CD4-positive, alpha-beta T cell treated with Interleukin-6 for 4 hours (primary cell): ENCODE measurements at places on chromosomes 4 and X.

GRCh38 chrX:69287095-69287494 is 121.8 kb upstream of the PJA1 start:
- DNase-seq: no peak

GRCh38 chr4:36914106-36914505 is 330.4 kb upstream of the NWD2 start:
- no peak for DNase-seq

- DNase-seq: no peak
Observed at GRCh38 chrX:107713543-107714205, 61.9 kb downstream of the TSC22D3 start.

GRCh38 chrX:85570496-85570895 is 191.0 kb upstream of the POF1B start:
- DNase-seq: no peak

DNA sequence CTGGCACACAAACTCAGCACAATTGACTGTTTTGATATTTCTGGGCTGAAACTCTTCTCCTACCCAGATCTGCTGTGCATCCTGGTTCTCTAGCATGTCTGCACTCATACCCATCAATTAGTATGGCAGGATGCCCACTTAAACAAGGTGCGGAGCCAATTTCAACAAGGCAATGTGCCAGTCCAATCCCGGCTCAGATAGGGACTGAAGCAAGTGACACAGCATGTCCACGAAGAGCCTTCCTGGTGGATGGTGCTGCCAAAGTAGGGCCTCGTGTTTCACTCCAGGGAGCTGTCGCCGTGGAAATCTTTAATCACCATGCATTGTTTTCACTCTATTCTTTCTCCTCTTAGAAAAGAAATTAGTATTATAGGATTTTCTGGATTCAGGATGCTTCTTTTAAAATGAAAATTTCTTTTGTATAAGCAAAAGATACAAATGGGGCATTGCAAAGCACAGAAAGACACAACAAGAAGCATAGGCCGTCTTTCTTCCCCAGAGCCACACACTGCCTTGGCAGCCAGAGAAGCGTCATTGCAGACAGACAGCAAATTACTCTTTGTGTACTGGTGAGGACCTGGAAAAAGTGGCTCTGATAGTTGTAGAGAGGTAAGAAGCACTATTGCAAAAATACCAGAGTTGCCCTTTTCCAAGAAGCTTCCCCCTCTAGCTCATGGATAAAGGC is 40.6 kb upstream of the LSM6 start:
- no peak for DNase-seq

DNA sequence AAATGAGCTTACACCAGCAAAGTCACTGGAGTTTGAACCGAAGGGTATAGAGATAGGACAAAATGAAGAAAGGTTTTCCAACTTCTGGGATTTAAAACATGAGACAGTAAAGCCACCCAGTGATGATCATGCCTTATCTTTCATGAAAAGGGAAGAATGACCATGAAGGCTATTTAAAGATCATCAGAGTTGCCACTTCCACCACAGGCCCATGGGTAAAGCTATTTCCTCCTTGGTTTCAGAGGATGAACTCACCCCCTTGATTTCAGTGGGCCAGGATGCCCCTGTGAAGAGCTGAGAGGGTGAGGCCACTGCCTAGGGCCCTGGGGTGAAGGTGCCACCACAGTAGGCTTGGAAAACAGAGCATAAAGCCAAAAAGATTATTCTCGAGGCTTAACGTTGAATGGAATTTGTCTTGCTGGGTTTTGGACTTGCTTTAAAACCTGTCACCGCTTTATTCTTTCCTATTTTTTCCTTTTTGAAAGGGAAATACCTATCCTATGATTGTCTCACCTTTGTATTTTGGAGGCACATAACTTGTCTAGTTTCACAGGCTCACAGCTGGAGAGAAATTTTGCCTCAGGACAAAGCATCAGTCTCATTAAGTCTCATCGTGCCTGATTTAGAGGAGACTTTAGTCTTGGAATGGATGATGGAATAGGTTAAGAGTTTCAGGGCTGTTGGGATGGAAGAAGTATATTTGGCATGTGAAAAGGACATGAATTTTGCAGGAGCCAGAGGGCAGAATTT is 254.0 kb downstream of the SNCA start:
- no peak for DNase-seq

- DNase-seq: peak; percentile 60
Observed at GRCh38 chr4:108116423-108117168, 52.1 kb downstream of the LEF1 start.

GRCh38 chrX:154717824-154718223 is 33.1 kb downstream of the GAB3 start:
- DNase-seq: peak; percentile 46

DNA sequence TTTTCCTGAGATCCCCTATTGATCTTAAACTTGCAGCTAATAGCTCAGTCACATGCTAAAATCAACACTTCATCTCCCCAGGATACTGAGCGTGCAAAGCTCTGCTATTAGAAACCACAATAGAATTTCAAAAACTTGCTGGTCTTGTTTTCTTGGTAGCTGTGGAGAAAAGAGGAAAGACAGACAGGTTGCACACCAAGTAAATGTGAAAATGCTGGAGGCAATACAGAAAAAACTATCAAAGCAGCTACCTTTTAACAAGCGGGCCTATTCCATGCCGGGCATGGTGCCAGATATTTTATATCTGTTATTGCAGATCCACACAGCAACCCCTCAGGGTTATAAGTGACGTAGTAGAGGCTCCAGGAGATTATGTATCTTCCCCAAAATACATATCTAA is 171.9 kb downstream of the DCTD start:
- DNase-seq: no peak

GRCh38 chr4:6074758-6075157 is 56.5 kb upstream of the C4orf50 start:
- DNase-seq: no peak

- peak; percentile 9 for DNase-seq
Observed at GRCh38 chr4:117447925-117448324, 362.5 kb upstream of the TRAM1L1 start.

- no peak for DNase-seq
Observed at GRCh38 chrX:45056428-45057145, 144.1 kb downstream of the DIPK2B start.

- DNase-seq: peak; percentile 35
Observed at GRCh38 chr4:124711471-124712371, 811 bp downstream of the ANKRD50 start.

- DNase-seq: no peak
Observed at GRCh38 chrX:20432048-20432447, 165.3 kb upstream of the RPS6KA3 start.

DNA sequence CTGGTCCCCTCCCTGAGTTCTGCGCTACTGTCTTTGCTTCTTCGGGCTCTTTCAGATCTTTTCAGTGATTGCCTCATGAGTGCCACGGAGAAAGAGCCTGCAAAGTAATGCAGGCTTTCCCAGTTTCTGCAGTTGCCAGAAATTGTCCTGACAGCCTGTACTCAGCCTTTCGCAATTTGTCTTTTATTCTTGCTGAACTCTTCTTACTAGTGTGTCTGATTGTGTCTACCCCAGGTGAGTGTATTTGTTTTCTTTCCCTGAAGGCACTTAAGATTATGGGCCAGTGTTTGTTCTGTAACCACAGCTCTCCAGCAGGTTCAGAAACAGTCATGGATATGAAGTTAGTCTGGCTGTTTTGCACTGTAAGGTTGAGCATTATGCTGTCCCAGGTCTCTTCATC is 47.1 kb downstream of the FAM193A start:
- no peak for DNase-seq

GRCh38 chr4:4991541-4992099 is 27.6 kb downstream of the CYTL1 start:
- no peak for DNase-seq
